ENCODE measurements at places on chromosomes 4 and X.

DNA sequence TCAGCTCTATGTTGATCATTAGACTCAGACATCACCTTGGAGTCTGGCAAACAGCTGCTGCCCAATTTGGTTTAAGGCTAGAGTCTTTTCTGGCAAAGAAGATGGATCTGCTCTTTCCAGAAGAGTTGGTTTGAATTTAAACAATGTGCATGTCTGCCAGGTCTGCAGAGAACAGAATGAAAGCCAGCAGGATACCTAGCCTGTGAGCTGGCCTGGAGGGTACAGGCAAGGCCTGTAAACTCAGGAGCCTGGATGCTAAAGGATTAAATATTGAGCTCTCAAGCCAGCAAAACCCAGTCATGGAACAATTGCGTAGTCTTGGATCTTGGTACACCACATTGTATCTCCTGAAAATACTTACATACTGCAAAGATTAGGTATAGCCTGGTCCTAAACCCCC is 15.6 kb upstream of the PDLIM3 start:
- DNase-seq = no peak

DNA sequence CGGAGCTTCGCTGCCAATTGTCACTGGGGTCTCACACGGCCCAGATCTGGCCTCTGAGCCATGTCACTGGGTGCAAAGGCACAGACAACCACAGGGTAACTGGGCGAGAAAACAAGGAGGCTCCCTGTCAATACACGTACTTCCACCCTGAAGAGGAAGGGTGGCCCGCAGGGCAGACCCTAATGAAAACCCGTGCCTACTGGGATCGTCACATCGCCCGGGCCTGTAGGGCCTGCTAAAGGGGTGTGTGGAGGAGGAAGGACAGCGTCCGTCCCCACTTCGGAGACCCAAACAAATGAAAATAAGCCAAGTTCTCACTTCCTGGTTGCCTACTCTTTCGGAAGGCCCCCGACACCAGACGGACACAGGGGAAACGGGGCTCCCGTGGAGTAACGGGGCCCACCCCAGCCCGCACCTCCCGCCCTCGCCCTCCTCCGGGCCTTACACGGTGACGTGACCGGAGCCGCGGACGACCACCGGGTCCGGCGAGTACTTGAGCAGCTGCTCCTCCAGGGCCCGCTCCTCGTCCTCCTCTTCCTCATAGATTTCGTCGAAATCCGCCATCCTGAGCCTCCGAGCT is 578 bp downstream of the CHIC2 start:
- no peak for DNase-seq

GRCh38 chr4:144757969-144758368 is 112.0 kb downstream of the HHIP start:
- DNase-seq = no peak

DNA sequence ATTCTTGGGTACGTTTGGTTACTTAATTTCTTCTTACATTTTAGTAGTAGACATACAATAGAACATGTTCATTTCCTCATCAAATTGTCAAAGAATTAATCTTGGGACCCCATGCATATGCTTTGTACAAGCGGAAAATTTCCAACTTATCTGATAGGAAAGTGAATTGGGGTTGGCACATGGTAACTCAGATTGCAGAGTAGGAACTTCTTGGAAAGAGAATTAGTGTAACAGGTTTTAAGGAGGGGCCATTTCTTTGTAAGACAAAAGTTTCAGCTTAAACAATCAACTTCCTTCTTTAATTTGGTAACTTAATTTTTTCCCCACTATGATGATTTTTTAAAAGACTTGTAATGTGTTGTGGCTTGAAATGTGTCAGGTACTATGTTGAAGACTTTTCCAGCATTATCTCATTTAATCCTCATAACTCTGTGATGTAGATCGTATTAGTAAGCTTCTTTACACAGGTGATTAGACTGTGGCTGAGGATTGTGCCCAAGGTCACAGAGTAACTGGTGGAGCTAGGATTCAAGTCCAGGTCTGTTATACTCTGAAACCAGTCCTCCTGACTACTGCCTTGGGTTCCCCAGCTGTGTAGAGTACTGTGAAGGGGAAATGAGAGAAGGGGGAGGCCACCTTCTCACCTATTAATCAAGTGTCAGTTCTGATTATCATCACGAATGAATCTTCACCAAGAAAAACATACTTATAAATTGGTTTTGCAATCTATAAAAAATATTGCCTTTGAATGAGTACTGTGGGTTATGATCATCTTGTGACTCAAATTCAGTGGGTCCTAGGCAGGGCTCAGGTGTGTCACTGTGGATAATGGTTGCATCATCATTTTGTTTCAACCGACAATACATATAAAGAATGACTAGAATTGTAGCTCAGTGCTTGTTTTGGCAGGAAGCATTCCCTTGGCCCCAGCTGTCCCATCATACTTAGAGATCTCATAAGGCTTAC is 4.3 kb downstream of the GK start:
- DNase-seq = no peak

DNA sequence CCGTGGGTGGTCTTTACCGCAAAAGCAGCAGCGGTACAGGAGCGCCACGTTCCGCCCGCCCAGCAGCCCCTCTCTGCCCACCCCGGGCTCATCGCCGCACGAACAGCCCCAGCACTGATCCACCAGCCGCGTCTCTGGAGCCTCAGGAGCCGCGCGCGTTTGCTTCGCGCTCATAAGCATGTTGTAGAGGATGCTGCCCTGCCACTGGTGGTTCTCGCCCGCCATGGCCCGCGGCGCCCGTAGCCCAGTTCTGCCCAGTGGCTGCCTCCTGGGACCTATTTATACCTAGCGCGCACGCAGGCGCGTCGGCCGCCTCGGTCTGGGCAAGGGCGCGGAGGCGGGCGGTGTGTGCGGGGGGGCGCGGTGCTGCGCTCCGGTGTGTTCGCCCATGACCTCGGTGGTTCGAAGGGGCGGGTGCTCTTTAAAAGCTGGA is at the start of gene NR0B1:
Gene NR0B1 (minus strand): TSS at position 252 of the 433 bp plus-strand sequence. CDS start 27 bp downstream, at position 225.
- DNase-seq = no peak

DNA sequence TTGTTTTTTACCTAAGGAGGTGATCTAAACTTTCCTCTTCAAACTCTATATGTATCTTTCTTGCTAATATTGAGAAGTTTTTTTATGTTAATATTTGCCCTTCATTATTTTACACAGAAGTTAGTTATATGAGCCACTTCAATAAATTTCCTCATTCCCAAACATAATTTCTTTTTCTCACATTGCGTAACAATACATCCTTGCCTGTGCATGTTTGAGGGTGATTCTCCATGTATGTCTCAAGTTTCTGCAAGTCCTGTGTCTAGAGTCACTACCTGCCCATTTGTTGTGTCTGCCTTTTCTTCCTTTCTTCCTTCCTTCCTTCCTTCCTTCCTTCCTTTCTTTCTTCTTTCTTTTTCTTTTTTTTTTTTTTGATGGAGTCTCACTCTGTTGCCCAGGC is 2057.9 kb downstream of the PCDH7 start:
- DNase-seq = no peak

- DNase-seq = no peak
Measured at GRCh38 chr4:80446664-80447063, 111.1 kb downstream of the CFAP299 start.

DNA sequence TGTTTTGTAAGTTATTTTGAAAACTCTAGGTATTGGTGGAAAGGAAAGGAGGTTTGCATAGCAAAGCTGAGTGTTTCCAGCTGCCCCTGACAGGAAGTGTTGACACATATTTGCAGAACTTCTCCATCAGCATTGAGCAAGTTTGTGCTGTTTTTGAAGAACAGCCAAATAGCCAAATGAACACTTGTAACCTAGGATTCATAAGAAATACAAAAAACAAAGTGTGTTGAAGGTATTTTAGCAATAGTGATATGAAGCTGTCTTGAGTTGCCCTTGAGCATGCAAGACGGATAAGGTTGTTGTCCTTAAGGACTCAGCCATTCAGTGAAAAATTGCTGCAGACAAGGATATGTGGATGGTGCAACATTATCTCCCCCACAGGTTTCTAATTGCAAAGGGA is 68.3 kb upstream of the PGM2 start:
- DNase-seq = no peak

DNA sequence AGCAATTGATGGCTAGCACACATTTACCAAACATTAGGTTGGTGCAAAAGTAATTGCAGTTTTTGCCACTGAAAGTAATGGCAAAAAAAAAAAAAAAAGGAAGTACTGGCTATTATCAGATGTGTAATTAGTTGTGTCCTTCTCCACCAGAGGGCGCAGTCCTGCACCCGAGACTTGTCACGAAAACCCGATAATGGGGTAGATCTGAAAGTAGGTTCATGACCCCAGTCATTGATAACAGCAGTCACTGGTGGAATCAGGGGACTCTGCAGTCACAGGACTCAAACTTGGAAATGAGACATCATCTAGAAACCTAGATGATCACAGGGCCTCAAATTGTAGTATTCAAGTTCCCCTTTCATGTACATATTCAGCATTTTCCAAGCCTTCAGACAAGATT is 13.1 kb upstream of the ACOT9 start:
- DNase-seq = no peak

GRCh38 chrX:10900585-10901289 is 210.4 kb upstream of the HCCS start:
- no peak for DNase-seq

DNA sequence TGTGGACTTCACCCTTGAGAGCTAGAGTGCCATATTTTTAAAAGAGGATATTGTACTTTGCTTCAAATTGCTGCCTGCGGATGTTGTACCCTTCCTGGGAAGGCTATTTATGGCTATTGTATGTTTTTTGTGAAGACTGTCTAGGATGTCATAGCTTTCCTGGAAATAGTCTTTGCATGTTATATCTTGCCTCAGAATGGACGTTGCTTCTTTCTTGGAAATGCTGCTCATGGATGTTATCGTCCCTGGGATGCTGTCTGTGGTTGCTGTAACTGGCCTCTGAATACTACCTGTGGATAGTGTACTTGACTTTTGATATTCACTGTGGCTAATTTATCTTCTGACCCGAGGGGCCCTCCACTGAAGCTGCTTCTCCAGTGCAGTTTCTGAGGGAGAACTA is 146.8 kb downstream of the ENOX2 start:
- no peak for DNase-seq

- no peak for DNase-seq
Measured at GRCh38 chr4:153137159-153137558, 67.1 kb upstream of the TRIM2 start.

DNA sequence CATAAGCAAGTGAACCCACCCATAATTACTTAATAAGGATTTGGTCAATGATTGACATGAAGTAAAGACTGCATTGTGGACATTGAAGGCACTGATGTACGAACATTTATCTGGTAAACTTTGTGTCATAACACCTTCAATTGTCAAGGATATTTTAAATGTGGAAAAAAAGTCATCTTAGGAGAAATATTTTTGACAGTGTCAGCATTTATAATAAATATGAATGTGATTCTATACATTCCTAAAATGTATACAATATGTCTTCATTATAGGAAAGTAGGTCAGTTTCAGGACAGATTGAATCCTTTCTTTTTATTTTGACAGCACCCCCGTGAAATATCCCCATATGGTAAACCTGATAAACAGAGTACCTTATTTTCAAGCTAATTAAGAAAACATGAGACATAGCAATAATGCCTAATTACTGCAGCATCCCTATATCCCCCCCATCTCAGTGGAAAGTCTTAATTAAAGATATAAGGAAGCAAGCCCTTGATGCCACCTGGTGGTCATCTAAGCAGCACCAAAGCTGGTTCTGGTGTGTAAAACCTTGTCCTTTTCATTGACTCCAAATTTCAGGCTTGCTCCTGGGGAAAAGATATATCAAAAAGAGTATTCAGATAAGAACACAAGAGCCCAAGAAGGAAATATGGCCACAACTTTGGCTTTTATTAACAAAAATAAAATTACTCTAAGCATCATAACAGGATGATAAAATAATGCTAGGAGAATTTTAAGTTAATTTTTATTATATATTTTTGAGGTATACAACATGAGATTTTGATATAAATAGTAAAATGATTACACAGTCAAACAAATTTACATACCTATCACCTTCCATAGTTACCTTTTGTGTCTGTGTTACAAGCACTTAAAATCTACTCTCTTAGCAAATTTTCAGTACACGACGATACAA is 379.7 kb downstream of the TLL1 start:
- DNase-seq = no peak

DNA sequence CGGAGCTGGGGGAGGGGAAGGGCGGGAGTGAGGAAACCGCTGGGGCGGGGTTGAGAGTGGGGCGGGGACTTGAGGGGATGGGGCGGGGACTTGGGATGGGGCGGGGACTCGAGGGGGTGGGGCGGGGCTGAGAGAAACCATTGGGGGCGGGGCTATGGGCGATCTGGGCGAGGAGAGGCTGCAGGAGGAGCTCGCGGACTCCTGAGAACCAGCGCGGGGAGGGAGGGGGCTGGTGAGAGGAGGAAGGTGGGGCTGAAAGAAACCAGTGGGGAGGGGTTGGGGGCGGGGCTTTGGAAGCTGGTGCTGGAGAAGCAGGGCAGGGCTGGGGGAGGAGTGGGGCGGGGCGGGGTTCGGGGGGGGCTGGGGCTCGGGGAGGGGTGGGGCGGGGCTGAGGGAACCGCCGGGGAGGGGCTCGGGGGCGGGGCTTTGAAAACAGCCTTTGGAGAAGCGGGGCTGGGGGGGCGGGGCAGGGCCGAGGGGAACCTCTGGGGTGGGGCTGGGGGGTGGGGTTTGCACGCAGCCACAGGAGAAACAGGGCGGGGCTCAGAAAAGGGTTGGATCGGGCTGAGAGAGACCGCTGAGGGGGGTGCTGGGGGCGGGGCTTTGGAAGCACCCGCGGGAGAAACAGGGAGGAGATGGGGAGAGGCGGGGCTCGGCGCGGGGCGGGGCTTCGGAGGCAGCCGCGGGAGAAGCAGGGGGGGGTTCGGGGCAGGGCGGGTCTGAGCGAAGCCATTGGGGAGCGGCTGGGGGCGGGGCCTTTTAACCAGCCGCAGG is 777 bp upstream of the EOLA2 start:
- peak; percentile 36 for DNase-seq

- DNase-seq = no peak
Measured at GRCh38 chrX:67328476-67328875, 215.3 kb upstream of the AR start.

GRCh38 chr4:88846206-88846790 is 148.7 kb upstream of the NAP1L5 start:
- DNase-seq = no peak

DNA sequence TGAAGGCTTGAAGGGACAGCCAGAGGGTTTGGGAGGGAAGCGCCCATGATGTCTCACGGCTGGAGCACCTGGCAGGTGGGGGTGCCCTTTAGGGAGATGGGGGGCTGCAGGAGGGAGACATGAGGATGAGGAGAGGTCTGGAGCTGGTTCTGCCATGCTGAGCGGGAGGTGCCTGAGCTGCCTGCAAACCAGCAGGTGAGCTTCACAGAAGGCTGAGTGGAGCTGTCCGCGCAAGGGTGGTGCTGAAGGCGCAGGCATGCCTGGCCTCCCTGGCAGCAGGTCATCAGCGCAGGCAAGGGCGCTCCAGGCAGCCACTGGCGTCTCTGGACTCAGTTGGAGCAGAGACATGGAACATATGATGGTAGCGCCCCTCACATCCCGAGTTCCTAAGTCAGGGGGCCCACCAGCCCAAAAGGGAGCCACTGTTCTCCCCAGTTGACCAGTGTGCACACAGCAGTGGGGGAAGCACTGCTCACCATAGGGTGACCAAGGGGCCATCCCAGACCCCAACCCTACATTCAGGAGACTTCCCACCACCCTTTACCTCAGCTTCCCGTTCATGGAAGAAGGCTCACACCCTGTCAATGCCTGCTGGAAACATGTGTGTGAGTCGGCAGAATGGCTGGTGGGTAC is 25.8 kb downstream of the ADRA2C start:
- no peak for DNase-seq

Measured in cerebellar nuclear complex (tissue), 1 donor.